NCI-H526 (cell line): ENCODE measurements at places on chromosomes 13 and 19.

DNA sequence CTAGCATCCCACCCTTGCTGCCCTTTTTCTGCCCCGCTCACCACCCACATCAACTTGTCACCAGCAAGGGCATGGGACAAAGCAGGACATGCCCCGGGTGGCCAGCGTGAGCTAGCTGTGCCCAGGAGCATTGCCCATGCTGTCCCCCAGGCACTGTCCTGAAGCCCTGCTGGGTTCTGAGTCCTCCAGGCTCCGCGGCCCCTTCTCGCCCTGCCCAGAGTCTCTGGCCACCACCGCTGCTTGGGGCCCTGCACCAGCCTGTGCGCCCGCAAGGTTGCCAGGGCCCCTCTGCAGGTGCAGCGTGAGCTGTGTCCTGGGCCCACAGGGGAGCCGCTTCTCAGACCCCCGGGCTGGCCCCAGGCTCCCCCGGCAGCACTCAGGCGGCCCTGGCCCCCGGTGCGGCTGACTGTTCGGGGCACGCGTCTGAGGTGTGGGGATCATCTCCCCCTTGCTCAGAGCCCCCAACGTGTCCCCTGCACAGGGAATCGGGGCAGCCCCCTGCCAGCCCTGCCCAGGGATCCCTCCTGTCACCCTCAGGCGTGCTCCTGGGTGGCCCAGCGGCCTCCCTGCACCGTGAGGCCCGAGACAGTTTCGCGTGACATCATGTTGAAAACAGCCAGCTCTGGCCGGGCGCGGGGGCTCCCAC, 4.1 kb downstream of the CSNK1G2 start:
- no peak for DNase-seq

DNA sequence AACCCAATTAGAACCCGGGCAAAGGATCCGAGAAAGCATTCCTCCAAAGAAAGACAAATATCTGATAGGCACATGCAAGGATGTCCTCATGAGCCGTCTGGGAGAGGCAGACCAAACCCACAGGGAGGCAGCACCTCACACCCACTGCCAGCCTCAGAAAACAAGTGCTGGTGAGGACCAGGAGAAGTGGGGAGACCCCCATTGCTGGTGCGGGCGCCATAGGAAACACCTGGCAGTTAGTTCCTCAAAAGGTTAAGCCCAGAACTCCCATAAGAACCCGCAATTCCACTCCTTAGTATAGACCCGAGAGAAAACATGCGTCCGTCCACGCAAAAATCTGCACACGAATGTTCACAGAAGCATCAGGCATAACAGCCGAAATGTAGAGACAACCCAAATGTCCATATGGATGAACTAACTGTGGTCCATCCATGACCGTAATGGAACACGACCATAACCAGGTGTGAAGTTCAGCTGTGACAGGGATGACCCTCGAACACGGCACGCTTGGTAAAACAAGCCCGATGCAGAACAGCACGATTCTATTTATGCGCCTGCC, 7.9 kb downstream of the ZNF787 start:
- DNase-seq, result no peak

- no peak for DNase-seq
Observed at GRCh38 chr13:36839981-36840380, 21.0 kb downstream of the RFXAP start.

DNA sequence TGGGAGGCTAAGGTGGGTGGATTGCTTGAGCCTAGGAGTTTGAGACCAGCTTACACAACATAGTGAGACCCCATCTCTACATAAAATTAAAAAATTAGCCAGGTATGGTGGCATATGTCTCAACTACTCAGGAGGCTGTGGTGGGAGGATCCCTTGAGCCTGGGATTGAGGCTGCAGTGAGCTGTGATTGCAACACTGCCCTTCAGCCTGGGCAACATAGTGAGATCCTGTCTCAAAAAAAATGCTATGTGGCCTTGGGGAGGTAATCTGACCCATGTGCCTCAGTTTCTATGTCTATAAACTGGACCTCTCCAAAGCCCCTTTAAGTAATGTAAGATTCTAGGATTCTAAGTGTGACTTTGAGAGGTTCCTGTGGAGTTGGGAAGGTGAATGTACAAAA, 25.2 kb downstream of the ARL11 start:
- DNase-seq, result no peak

DNA sequence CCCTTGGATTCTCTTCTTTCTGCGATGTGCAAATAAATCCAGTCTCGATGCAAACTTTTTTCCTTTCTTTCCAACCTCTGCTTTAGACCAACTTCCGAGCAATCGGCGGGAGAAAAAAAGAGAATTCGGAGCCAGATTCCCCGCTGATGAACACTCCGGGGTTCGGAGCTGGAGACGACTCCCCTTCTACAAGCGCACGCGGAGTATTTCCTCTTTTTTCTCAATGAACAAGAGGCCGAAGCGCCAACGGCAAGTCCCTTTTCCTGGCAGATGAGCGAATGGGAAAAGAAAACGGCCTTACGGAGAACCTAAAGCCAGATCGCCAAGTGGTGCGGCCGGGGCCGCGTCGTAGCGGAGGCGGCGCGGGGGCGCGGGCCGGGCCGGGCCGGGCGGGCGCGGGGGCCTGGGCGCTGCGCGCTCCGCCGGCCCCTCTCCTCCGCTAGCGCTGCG, 250 bp downstream of the SPRY2 start:
- DNase-seq, result peak; percentile 93

- DNase-seq, result no peak
Observed at GRCh38 chr13:111642156-111642767, 321.8 kb downstream of the TEX29 start.

- no peak for DNase-seq
Observed at GRCh38 chr19:49490287-49491029, 3.0 kb downstream of the RPL13A start.

- DNase-seq, result no peak
Observed at GRCh38 chr13:50991579-50992521, 82.3 kb downstream of the RNASEH2B start.

GRCh38 chr13:49213997-49214916, 5.9 kb upstream of the MLNR start:
- no peak for DNase-seq

GRCh38 chr13:97280478-97280877, 58.3 kb downstream of the MBNL2 start:
- no peak for DNase-seq

DNA sequence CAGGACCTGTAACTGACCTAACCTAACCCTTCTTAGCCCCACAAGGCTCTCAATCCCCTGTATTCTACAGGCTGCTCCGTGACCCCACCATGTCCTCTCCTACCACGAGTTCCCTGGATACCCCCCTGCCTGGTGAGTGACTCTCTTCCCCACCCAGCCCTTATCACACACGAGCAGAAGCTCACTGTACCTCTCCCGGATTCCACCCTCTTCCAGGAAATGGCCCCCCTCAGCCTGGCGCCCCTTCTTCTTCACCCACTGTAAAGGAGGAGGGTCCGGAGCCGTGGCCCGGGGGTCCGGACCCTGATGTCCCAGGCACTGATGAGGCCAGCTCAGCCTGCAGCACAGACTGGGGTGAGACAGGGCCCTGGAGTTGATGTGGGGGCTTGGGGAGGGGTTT, 1.3 kb downstream of the NR1H2 start:
- DNase-seq, result no peak

GRCh38 chr19:4815426-4816201, 15.9 kb downstream of the TICAM1 start:
- DNase-seq, result peak; percentile 92

- no peak for DNase-seq
Observed at GRCh38 chr13:56687131-56687530, 453.6 kb upstream of the PRR20A start.

DNA sequence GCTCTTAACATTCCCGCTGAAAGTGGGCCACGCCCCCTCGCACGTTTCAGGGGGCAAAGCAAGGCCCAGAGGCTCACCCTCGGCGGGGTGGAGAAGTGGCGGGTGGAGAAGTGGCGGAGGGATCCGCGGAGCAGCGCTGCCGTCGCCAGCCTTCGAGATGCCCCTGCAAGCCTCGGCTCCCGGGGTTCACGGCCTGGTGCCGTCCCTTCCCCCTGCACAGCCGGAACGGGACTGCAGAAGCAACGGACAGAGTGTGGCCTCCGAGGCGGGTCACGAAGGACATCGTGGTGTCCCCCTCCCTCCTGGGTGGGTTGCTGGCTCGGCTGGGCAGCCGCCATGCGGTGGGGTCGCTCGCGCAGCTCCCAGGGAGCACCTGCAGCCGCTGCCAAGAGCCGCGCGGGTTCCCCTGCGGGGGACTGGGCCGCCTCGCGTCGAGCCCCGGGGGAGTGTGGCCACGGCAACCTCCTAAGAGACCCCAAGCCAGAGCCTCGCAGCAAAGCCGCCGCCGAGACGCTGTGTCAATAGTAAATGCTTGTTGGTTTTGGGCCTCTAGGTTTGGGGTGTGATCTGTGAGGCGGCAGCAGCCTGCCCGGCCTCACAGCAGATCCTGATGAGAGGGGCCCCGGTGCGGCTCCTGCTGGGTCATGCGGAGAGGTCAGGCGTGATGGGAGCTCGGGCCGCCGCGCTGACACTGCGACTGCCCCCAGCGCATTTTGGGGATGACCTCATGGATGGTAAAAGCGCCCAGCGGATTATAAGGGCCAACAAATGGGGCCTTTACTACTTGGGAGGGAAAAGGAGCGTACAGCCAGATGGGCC, 5.5 kb downstream of the TPGS1 start:
- DNase-seq, result no peak

- no peak for DNase-seq
Observed at GRCh38 chr19:32630338-32630737, 44.6 kb downstream of the ANKRD27 start.

GRCh38 chr13:36858290-36858689, 39.3 kb downstream of the RFXAP start:
- peak; percentile 93 for DNase-seq

DNA sequence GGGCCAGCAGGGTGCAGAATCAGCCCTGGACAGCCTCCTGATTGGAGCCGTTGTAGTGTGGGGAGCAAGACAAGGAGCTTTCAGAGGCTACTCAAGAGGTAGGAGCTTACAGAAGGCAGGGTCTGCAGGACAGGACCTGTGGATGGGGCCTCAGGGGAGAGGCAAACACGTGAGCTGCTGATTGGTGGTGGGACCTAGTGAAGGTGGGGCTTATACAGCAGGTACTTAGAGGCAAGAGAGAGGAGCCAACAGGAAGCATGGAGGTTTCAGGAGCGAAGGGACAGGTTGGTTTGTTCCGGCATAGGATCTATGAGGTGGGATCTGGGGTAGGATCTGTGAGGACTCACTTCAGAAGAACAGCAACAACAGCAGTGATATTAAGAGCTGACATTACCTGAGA, 32.4 kb downstream of the ZSWIM4 start:
- DNase-seq, result no peak

DNA sequence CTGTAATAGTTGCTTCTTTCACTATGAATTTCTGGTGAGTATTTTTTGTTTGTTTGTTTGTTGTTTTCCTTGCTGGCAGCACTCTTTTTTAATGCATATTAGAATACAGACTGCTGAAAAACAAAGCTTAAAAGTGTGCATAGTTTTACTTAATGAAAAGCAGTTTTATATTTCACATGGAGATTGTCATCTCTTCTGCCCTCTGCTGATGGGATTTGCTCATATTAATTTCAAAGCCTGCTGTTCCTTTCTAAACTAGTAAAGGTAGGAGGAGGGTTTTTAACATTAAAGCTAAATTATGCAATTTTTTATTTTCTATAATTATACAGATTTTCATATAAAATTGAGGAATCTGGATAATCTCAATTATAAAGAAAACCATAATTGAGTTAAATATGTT, 692.6 kb upstream of the SLITRK1 start:
- no peak for DNase-seq

GRCh38 chr13:80113714-80114454, 227.0 kb downstream of the SPRY2 start:
- DNase-seq, result no peak

GRCh38 chr19:43624933-43625332, 5.5 kb upstream of the ZNF428 start:
- DNase-seq, result no peak

DNA sequence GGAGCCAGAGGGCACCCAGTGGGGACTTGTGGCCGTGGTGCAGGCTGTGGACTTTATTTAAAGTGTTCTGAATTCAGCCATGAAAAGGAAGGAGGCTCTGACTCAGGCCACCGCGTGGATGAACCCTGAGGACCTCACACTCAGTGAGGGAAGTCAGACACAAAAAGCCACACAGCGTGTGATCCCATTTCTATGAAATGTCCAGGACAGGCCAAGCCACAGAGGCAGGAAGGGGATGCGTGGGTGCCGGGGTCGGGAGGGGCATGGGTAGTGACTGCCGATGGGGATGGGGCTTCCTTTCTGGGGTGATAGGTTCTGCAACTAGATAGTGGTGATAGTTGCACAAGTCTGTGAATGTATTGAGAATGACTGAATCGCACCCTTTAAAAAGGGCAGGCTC, 8.7 kb upstream of the ZBTB7A start:
- DNase-seq, result no peak

- DNase-seq, result no peak
Observed at GRCh38 chr13:82867284-82867683, 1015.0 kb downstream of the SLITRK1 start.

DNA sequence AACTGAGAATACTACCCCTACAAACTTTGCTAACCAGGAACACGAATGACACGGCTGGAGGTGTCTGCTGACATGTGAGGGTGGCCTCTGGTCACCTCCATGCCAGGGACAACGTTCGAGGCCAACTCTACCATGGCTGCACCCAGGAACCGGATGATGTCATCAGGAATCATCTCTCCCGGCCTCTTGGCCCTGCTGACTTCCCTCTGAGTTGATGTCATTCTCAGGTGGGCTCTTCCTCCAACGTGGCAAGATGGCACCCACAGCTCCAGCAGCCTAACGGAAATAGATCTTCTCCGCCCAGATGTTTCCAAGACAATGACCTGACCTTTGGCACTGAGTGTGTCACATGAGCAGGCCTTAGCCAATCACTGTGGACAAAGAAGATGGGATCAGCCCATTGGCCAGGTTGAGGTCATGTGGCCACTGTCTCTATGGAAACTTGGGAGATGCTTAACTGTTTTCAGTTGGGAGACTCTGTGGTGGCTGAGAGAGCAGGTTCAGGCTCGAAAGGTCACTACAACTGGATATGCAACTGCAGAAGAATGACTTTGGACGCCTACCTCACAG, 15.0 kb downstream of the MBD3L2B start:
- no peak for DNase-seq

DNA sequence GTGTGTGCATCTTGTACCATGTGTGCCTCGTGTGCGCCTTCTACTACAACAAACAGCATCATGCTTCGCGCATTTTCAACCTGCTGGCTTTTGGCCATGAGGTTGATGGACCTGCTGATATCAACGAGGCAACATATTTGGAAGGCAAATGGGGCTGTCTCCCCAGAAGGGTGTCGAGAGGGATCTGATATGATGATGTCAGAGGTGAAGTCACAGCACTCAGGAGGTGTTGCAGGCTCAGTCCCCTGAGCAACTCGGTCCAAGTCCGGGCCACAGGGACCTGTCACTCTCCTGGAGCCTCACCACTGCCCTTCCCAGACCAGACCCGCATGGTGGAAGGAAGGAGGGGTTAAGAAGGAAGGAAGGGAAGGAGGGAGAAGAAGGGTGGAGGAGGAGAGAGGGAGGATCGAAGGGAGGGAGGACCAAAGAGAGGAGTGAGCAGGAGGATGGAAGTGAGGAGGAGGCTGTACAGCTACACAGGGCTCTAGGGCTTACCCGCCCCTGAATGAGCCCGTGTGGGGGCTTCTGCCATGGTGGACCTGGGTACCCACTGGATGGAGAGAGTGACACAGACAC, 6.7 kb upstream of the C13orf46 start:
- DNase-seq, result no peak

- peak; percentile 6 for DNase-seq
Observed at GRCh38 chr19:2097203-2097885, 629 bp downstream of the IZUMO4 start.

- peak; percentile 12 for DNase-seq
Observed at GRCh38 chr19:46862974-46863632, 2.3 kb downstream of the ARHGAP35 start.
